Stimulated activated CD8-positive, alpha-beta memory T cell treated with anti-CD3 and anti-CD28 coated beads, Interleukin-4, amount 100 ng/mL, for 1 hour (primary cell): ENCODE measurements at places on chromosomes 7 and 10.

DNA sequence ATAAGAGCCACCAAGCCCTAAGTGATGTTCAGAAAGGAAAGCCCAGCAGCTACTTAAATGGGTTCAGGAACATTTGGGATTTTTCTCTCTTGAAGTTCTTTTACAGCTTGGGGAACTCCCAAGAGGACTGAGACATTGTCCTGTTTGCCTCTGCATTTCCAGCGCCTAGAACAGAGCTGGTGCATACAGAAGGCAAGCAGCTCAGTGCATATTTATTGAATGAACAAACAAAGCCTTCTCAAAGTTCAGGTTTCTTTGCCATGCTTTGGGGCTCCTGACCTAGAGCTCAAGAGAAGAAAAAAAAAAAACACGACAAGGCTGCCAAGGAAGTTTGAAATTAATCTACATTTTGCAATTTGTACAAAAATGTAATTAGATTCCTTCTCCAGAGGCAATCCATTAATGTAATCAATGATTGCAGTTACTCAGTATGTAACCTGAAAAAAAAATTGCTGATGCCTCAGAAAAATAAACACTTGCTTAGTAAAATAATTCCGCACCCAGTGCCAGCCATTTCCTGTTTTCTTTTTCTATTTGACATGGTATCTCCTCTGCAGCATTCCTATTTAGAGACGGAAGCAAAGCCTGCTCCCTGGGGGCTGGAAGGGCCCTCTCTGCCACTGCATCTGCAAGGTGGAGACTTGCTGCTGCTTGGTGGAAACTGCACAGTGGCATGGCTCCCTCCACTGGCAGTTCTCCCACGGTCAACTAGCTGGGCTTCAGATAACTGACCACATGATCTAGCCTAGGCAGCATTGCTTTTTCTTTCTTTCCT lies 157.3 kb downstream of the TMEM178B start:
- DNase-seq = no peak

GRCh38 chr10:47051741-47052238 lies 140.6 kb downstream of the PTPN20 start:
- no peak for DNase-seq

GRCh38 chr7:3154317-3154716 lies 110.7 kb upstream of the CARD11 start:
- DNase-seq = no peak

DNA sequence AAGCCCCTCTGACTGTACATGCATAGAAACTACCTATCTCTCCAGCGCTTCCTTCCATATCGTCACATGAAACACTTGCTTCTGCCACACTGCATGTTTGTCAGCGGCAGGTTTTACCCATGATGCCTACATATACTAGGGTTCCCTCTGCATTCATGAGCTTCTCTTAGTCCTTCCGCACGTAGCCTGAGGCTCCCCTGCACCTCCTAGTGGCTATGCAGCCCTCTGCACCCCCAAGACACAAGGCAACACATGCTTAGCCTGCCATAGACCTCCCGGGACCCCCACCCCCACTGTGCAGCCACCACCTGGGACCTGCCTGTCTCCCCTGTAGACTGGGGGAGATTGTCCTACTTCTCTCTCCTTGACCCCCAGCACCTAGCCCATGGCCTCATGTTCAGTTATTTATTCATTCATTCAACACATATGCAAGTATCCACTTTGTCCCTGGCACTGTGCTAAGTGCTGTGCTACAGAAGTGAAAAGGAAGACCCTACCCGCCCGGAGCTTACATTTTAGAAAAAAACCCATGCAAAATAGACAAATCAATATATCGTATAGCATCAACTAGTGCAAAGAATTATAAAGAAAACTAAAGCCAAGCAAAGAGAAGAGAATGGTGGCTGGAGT lies 23.5 kb downstream of the TMEM273 start:
- DNase-seq = no peak

- DNase-seq = no peak
Measured at GRCh38 chr10:35351021-35351420, 14.7 kb downstream of the CCNY start.

DNA sequence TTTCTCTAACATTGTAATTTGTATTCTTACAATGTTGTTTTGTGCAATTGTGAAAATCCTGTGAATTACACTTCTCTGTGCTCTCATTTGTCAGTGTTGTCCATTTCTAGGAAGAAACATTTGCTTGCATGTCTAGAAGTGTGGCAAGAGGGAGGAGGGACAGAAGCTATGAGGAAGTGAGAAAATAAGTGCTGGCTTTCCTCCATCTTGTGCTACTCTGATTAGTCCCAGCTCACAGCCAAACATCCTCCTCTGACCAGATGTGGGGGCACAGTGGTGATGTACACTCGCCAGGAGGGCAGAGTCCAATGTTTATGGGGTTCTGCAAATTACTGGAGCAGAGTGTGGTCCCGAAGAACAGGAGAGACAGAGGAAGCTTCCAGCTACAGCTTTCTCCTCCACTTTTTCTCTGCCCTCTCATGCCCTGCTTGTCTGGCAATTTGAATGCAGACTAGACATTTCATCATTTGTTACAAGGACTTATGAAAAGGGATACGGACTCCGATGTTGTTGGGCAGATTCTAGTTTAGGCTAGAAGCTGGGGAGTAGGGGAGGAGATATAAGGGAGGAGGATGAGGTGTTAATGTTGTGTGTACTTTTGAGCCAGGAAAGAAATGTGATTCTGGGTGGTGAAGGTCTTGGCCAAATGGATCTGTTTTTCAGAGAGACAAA lies 131.0 kb upstream of the C1GALT1 start:
- no peak for DNase-seq

- DNase-seq = no peak
Measured at GRCh38 chr7:25216837-25217236, 11.4 kb downstream of the NPVF start.

GRCh38 chr7:128398016-128398840 lies 11.6 kb downstream of the IMPDH1 start:
- DNase-seq = no peak

- no peak for DNase-seq
Measured at GRCh38 chr7:158609313-158609974, 21.8 kb upstream of the PTPRN2 start.

- DNase-seq = no peak
Measured at GRCh38 chr10:63355682-63356081, 110.1 kb downstream of the JMJD1C start.

DNA sequence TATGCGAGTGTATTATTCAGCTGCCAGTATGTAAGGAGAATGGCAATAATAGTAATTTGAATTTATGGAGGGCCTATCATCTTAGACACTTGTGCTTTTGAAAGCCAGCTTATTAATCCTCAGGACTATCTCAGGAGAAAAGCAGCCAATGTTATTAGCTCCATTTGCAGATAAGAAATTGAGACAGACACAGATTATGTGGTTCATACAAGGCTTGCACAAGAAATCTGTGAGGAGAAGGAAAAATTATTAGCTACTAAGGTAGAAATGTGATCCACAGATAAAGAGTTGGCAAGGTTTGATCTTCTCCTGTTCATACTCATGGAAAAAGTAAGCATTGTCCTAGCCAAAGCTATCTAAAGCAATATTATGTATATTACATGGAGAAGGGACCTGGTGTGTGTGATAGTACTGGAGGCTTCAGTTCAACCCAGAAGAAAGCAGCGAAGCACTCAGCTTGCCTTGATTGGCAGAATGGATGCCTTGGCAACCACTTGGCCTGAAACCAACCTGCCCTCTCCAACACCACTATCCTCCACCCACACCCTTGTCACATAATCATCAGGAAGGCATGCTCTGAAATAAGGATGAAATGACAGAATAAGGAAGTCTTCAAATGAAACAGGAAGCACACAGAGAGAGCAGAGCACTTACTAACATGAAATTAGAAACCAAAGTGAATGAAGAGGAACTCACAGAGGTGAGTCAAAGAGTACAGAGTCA lies 18.0 kb downstream of the MACC1 start:
- DNase-seq = no peak

- DNase-seq = no peak
Measured at GRCh38 chr7:157432541-157432956, 95.7 kb downstream of the DNAJB6 start.

DNA sequence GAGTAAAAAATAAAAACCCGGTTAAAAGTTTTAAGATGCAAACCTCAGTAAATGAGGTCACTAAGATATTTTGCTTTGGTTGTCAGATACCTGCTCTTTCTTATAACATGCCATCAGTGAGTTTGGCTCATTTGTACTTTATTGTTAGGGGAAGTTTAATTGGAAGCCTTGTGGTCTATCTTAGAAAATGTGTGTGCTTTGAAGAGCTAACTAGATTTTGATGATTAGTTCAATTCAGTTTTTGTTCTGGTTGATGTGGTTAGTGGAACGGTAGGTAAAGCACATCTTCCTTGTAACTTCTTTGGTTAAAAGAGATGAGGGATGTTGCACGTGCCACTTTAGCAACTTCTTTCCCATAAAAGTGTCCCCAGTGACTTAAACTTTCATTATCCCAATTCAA lies 353.4 kb upstream of the GALNT17 start:
- DNase-seq = no peak

DNA sequence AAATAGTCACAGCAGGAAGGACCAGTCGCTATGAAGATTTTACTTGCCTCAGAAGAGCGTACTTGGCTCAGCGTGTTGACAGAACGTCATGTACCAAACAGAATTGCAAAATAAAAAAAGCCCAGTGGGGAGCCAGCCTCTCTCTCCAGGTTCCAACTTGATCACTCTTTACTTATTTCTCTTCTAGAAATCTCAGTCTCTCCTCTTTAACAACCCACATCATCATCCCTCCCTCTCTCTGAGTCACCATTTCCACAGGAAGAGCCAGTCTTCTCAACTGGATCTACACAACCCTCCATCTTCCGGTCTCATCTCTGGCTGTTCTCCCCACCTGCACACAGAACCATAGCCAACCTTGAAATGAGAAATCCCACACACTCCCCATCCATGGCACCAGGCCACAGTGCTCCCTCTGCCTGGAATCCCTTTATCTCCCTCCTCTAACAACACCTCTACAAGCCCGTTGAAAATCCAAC lies 718.3 kb downstream of the GRID1 start:
- no peak for DNase-seq

GRCh38 chr10:119784340-119785067 lies 58.7 kb downstream of the INPP5F start:
- DNase-seq = no peak

GRCh38 chr10:50275650-50276235 lies 24.4 kb upstream of the ASAH2 start:
- DNase-seq = no peak

DNA sequence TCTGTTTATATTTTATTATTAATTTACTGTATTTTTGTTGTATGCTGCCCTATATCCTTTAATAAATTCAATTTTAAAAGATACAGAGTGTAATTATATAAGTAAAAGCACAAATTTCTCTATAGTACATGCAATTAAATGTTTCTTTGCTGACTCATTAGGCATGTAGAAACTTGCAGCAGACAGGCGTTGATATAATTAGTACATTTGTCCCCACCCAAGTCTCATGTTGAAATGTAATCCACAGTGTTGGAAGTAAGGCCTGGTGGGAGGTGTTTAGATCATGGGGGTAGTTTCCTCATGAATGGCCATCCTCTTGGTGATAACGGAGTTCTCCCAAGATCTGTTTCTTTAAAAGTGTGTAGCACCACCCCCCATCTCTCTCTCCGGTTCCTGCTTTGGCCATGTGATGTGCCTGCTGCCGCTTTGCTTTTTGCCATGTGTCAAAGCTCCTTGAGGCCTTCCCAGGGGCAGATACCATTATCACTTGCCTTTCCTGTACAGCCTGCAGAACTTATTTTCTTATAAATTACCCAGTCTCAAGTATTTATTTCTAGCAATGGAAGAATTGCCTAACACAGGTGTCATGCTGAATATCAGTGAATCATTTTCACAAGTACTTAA lies 63.7 kb downstream of the TSPAN12 start:
- no peak for DNase-seq

DNA sequence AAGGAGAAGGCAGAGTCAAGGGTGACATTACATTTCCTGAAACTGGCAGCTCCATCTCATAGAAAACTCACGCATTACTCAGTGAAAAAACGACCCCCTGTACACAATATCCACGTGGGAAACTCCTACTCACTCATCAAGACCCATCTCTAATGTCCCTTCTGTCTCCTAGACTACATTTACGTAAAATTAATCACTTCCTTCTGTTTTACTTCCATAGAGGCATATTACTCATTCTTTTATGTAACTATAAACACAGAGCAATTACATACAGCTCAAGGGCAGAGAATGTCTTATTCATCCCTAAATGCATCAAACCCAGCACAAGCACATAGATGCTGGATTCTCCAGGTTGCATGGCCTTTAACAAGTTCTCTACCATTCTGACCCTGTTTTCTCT lies 281.8 kb downstream of the KCNMA1 start:
- no peak for DNase-seq
